Heart left ventricle (tissue), 16 donors: ENCODE measurements at places on chromosomes 2 and 18.

GRCh38 chr2:133433455-133434451 lies 134.5 kb downstream of the NCKAP5 start:
- no peak for DNase-seq

DNA sequence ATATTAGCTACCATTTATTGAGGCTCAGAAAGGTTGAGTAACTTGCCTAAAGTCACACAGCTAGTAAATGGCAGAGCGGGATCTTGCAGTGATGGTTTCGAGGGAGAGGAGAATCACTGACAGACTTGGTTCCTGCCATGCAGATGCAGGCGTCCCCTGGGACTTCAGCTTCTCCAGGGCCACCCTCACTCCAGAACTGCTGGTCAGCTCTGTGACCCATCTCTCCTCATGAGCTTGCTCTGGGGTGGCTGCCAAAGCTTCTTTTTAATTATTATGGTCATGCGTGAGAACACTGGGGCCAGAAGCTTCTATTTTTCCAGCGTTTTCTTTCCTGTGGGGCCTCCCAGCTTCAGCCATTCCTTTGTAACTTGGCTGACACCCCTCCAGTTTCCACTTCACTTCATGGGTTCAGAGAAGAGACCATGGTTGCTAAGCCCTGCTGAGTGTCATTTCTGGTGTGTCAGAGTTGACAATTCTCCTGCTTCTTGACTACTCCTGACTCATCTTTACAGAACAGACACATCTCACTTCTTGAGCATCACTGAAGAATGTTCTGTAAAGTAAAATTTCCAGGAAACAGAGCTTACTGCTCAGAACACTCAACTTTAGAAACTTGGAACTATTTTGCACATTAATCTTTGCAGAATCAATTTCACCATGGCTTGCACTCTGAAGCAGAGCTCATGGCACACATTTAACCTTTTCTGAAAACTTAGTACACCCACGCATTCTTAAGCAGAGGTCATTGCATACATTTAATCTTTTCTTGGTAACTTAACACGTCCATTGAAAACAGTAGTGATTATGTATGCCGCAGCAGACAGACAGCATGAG lies 70.4 kb downstream of the IL1R2 start:
- no peak for DNase-seq

DNA sequence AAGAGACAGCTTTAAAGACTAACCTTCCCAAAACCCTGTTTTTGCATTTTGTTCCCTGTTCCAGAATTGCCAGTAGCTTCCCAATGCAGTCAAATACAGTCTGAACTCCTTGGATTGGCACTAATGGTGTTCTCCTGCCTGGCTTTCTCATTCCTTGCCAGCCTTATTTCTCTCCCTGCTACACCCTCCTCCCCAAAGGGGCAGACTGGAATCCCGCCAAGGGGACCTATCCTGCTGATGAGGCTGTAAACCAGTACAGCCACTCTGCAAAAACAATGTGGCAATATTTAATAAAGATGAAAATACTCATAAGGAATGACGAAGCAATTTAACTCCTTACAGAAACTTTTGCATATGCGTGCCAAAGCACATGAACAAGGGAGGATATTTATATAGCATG lies 4.5 kb upstream of the SLC4A5 start:
- DNase-seq, result no peak

GRCh38 chr2:206585335-206585734 lies 57.0 kb upstream of the FAM237A start:
- no peak for DNase-seq
